ENCODE measurements at places on chromosomes 13 and 19.

DNA sequence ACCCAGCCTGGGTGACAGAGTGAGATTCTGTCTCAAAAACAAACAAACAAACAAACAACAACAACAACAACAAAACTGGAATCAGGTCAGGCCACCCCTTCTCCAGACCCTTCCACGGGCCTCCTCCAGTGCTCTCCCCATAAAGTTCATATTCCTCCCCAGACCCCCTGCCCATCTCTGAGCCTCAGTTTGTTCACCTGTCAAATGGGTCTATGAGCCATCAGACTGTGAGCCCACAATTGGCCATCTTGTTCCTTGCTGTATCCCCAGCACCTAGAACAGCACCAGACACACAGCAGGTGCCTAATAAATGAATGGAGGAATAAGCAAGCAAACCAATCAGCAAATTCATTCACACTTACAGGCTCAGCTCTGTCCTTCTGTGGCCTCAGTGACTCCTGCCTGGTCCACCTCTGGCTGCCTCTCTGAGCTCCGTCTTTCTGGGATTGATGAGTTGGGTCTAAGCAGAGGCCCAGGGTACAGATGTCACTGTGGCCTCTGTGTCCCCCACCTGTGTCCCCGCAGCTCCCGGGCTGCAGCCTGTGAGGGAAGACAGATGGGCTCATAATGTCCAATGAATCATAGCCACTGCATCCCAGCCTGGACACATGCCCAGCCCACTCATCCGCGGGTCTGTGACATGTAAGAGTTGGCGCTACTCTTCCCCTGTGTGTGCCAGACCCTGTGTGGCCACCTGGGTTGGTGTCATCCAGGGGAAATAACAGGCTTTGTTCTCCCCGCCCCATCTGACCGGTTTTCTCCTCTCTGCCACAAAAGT lies 19.6 kb upstream of the PTPRS start:
- peak; percentile 51 for DNase-seq

DNA sequence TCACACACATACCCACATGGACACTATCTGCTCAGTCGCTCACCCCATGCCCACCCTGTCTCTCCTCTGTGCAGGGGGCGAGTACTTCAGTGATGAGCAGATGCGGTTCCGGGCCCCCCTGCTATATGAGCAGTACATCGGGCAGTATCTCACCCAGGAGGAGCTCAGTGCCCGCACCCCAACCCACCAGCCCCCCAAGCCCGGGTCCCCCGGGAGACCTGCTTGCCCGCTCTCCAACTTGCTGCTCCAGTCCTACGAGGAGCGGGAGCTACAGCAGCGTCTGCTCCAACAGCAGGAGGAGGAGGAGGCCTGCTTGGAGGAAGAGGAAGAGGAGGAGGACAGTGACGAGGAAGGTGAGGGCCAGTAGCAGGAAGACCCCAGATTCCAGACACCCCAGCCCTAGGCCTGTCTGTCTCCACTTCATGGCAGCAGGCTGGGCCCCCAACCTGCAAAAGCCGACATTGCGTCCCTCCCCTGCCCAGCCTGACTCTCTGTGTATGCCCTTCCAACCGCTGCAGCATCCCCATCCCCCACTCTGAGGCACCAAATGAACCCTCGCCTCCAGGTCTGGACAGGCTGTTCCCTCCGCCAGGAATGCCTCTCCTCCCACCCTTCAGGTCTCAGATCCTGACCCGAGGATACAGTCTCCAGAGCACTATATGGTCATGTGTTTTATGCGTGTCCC lies 9.7 kb downstream of the CCDC97 start:
- DNase-seq: no peak

DNA sequence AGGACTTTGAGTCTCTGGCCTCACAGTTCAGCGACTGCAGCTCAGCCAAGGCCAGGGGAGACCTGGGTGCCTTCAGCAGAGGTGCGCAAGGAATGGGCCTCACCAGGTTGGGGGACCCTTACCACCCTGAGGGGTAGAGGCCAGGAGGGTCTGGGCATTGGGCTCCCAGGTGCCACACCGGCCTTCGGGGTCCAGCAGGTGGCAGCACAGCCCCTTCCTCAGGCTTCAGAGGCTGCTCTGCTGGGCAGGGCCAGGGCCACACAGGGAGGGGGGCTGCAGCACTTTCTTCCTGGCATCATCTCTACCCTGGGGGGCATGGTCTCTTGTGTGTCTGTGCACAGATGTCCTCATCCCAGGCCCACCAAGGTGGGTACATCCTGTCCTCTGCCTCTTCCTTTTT lies 12.9 kb downstream of the PIN1 start:
- DNase-seq: no peak

DNA sequence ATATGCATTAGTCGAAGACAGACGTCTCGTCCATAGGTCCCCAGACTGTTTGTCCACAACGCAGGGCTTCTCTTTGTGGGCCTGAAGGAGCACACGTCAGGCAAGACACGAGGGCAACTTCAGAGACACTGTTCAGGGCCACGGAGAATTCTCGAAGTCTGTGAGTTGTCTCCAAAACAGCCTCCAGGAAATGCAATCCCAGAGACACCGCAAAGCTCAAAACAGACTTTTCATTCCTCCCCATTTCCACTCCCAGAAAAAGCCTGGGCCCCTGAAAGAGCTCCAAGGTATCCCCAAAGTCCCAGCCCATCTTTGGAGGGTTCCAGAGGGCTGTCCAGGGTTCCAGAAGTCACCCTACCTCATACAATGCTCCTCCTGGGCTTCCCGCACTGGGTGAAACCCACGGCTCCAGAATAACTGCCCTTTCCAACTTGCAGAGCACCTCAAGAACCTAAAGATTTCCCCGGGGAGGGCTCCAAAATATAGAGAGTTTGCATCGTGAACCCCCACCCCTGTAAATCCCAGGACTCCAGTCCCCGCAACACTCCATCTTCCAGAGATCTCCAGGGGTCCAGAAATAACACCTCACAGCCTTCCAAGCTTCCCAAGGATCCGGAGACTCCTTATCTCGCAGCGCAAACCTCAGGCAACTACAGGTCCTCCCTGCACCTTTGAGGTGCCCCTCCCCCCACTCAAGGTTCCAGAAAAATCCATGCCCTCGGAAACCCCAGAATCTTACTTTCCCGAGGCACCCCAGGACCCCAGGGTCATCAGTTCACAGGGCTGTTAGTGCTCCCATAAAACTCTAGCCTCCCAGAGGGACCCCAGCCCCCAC lies 687 bp upstream of the FTL start:
- peak; percentile 58 for DNase-seq

- no peak for DNase-seq
These were observed 27.6 kb downstream of the CPT1C start for GRCh38 chr19:49718511-49718910.

DNA sequence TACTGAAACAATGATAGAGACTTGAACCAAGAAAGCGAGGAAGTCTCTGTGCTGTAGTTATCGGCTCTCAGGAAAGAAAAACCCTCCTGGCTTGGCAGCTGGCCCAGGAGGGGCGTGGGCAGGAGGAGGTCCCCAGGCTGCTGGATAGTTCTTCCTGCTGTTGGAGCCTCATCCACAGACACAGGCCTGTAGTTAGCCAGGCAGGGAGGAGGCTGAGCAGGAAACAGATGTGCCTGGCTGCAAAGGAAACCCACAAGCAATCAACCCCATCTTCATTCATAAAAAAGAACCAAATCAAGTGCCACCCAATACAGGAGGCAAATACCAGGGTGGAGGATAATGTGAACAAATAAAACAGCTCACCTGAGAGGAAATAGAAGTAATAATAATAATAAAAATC lies 86.2 kb downstream of the IRS2 start:
- DNase-seq: peak; percentile 57

- DNase-seq: no peak
These were observed 117.8 kb upstream of the IRS2 start for GRCh38 chr13:109904218-109904617.

DNA sequence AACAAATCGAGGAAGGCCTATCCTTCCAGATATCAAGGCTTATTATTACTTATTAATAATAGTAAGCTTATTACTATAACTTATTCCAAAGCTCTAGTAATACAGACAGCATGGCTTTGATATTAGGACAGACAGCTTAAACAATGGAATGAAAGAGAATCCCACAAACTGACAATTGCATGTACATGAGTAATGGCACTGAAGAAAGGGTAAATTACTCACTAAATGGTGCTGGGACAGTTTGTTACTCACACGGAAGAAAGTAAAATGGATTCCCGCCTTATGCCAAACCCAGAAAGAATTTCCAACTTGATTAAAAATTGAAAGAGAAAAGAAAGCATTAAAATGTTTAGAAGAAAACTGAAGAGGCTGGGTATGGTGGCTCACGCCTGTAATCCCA lies 60.3 kb downstream of the MIPEP start:
- DNase-seq: peak; percentile 69

DNA sequence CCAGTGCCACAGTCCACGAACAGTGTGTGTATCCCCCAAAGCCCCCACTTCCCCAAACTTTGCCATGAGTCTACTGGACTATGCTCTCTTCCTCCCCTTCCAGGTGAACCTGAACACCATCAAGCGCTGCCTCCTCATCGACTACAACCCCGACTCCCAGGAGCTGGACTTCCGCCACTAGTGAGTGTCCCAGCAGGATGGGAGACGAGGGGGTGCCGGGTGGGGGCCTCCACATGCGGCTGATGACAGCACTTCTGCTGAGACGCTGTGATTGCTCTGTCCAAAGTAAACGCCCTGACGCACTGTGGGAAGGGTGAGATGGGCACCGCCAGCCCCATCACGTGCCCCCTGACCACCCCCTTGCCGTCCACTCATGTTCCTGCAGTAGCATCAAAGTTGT lies 2.0 kb upstream of the P2RY11 start:
- DNase-seq: no peak

DNA sequence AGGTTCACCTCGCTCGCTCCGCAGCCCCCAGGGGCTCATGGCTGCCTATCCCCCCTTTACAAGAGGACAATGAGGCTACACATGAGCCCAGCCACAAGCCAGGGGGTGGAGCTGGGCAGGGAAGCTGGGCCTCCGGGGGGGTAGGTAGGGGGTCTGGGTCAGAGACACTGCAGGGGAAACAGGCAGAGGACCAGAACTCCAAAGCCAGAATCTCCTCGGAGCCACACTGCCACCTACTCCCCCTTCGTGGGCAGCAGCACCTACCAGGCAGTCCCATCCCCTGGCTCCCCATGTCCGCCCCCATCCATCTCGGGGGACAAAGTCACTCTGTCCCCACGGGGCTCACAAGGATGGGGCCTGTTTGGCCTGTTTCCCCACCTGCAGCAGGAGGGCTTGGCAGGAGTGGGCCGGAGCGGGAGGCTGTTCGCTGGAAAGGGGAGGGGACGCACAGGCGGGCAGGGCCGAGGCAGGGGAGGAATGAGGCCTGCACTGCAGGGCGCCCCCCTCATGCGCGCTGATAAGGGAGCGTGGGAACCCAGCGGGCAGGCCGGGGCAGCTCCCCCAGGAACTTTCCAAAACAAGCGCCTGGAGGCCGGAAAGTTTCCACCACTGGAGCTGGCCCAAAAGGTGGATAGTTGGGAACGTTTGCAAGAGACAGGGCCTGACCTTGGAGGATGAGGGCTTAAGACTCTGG lies 545 bp upstream of the ISYNA1 start:
- DNase-seq: no peak

GRCh38 chr13:74794147-74794546 lies 659.9 kb upstream of the KLF12 start:
- DNase-seq: no peak

GRCh38 chr13:114061047-114061446 lies 71.4 kb downstream of the RASA3 start:
- no peak for DNase-seq

All from AG20443 (cell line).